DMS53 (cell line): ENCODE measurements at places on chromosomes 12 and 14.
A peak's percentile ranks its signal among the peaks of the same experiment; 100 is the strongest.

DNA sequence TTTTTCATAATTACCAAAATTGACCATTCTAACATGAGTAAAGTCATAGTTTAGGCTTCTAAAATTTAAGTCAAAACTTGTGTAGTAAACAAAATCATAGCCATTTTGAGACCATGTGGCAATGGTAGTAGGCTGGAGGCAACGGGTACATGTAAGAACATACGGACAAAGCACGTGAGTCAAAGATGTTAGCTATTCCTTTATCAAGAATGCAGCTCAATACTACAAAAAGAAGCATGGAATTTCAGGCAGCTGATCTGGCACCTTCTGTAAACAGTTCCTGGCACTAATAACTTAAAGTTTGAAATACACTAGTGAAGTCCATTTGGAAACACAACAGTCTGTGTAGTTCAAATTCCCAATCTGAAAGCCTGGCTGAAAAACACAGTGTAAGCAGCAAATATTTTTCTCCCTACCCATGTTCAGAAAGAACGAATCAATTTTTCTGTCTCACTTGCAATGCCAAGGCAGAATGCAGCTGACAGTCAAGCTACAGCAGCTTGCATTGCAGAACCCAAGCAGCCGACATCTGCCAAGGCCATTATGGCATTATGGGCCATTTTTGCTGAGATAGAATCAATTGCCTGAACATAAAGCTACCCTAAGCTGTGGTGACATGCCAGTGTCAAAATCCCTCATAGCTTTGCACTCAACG lies 29.3 kb downstream of the MYF5 start:
- no peak for DNase-seq

GRCh38 chr14:100063314-100063941 lies 1.8 kb upstream of the EVL start:
- no peak for DNase-seq

- DNase-seq = no peak
Measured at GRCh38 chr12:123948796-123949769, 23.5 kb downstream of the CCDC92 start.

DNA sequence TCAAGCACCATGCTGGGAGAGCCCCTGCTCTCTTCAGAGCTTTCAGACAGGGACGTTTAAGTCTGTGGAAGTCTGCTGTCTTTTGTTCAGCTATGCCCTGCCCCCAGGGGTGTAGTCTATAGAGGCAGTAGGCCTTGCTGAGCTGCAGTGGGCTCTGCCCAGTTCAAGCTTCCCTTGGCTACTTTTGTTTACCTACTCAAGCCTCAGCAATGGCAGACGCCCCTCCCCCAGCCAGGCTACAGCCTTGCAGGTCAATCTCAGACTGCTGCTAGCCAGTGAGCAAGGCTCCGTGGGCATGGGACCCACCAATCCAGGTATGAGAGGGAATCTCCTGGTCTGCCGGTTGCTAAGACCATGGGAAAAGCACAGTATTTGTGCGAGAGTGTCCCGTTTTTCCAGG lies 37.4 kb upstream of the C12orf71 start:
- DNase-seq = no peak

- DNase-seq = no peak
Measured at GRCh38 chr12:5014269-5014668, 29.4 kb upstream of the KCNA5 start.

GRCh38 chr12:31736472-31736871 lies 7.7 kb upstream of the AMN1 start:
- DNase-seq = peak; percentile 66

DNA sequence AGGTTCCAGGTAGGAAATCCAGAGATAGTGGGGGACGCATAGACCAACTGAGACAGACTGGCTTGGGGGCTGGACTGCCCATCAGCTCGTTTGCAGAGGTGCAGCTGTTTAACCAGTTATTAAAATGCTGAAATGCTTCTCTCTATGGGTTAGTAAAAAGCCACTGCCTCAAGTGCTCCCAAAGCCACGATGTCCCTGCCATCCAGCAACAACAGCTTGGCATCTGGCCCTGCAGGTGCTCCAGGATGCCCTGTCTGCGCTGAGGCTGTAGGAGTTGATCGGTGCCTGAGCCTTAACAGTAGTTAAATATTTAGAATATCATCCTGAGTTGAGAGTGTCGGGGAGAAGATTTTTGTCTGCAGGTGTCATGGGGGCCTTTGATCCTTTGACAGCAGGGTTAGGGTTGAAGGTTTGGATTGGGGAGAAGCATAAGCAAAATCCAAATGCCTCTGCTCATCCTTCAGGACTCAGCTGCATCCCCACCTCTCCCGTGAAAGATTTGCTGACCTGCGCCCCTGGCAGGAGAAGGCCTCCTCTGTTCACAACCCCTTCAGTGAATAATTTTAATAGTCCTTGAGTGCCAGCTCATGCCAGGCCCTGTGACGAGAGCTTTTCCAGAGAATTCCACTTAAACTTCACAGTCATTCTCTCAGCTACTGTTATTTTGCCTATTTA lies 127.3 kb upstream of the PWP1 start:
- no peak for DNase-seq

DNA sequence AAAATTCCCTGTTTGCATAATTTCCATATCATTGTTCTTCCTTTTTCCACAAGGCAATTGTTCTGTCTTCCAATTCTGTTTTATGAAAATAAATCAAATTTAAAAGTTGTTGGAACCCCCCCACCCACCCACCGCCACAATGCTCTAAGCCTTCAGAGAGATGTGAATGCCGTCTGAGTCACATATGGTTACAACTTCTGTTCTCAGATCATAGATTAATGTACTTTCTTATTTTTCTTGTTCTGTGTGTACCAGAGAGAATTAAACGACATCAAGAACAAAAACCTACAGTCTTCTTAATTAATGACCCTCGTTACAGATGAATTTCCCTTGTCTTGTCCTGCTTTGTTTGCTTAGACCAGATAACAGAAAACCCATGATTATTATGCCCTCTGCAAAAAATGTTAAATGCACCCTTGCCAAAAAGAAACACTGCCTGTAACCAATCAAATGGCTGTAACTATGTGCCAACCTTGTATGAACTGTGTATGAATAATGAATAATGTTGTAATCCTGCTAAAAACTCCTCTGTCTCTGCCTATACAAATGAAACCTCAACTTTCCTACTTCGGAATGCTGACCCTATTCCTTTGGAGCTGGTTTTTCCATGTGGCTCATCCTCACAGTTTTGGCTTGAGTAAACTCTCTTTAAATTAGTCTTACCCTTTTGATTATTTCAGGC lies 14.0 kb downstream of the OR6S1 start:
- DNase-seq = no peak

- peak; percentile 85 for DNase-seq
Measured at GRCh38 chr12:117036046-117036445, 63.2 kb downstream of the TESC start.

GRCh38 chr12:6182279-6182898 lies 17.8 kb upstream of the CD9 start:
- no peak for DNase-seq

DNA sequence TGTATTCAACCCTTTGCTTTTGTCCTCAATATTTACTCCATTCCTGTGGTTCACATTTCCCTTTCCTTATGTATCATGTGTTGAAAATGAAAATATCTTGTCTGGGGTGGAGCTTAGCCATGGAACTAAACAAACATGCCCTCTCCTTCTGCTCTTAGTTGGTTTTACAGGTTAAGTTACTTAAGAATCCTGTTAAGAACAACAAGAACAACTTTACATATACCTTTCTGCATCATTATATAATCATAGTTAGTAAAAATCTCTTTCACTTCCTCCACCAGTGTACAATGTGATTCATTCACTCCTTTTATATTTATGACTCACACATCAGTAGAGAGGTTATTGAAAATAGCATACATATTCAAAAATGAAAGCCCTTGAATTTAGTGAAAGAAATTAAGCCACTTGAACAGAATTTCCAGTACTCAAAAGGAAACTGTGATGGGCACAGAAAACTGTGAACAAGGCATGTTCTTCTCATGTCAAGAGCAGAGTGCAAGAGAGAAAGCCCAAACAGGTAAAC lies 307.7 kb downstream of the CCDC91 start:
- DNase-seq = peak; percentile 68

GRCh38 chr14:20866194-20866593 lies 25.0 kb upstream of the RNASE3 start:
- DNase-seq = no peak

- DNase-seq = peak; percentile 46
Measured at GRCh38 chr12:41972598-41972997, 172.1 kb downstream of the GXYLT1 start.

GRCh38 chr14:82528016-82528415 lies 994.4 kb upstream of the SEL1L start:
- peak; percentile 80 for DNase-seq

- no peak for DNase-seq
Measured at GRCh38 chr12:25058658-25059058, 109.8 kb upstream of the BCAT1 start.

DNA sequence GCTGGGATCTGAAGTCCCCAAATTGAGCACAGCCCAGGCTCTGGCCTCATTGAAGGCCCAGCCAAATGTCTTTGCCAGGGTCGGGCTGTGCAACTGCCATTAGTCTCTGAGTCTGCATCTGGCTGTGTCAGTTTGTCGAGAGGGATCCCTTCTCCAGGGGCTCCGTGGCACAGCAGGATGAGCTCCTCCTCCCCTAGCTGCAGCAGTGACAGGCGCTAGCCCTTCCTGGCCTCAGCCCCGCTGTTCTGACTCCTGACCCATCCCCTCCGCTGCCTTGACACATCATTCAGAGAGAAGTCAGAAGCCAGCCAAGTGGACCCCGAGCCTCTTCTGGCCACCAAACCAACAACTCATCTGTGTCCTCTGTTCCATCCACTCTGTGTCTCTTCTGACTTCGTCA lies 188.3 kb downstream of the CALM1 start:
- DNase-seq = no peak

GRCh38 chr14:34355584-34356263 lies 106.3 kb downstream of the SPTSSA start:
- peak; percentile 47 for DNase-seq

DNA sequence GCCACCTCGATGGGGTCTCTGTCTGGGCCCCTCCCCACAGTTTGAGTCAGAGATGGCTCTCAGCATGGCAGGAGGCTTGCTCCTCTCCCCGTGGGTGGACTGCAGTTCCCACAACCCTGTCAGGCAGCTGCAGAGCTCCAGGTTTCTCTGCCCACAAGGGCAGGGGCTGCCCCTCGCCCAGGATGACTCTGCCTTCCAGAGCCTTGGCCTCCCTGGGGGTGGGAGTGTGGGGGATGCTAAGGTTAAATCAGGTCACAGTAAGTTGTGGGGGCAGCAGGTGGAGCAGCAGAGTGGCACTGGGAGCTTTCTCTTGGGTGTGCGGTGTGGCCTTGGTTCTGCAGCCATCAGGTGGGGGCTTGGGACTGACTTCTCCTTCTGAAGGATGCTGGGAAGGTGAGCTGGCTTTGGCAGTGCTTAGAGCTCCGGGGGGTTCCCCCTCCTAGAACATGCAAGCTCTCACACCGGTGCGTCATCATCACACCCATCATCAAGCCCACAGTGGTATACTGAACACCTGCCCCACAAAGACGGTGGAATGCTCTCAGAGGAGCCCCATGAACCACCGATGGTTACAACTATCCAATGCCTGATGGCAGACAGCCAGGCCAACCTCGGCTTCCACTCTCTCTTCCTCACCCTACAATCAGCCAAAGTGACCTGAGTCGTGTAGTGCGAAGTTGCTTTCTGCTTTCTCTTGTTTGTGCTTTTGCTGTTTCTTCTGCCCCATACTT lies 39.7 kb downstream of the ERH start:
- no peak for DNase-seq

DNA sequence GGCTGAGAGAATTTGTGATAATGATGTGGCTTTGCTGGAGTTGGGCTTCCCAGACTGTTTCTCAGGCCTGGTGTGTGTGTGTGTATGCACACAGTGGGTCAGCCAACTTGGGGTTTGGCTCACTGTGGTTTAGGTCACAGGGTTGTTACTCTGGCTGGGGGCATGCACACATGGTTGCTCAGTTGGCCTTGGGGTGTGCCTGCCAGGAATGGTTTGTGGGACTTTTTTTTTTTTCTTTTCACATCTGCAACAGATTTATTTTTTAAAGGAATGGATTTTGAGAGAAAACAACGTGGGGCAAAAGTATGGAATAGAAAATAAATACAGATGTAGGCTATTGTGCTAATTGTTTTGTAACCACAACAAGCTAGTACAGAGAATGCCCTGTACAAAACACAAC lies 25.0 kb upstream of the GTF2A1 start:
- DNase-seq = no peak

GRCh38 chr14:28461389-28461788 lies 305.2 kb upstream of the FOXG1 start:
- DNase-seq = no peak

GRCh38 chr14:68233101-68233784 lies 413.7 kb downstream of the RAD51B start:
- no peak for DNase-seq

GRCh38 chr14:35446450-35446849 lies 41.9 kb upstream of the NFKBIA start:
- no peak for DNase-seq

- DNase-seq = no peak
Measured at GRCh38 chr12:535396-535795, 75.7 kb downstream of the B4GALNT3 start.

GRCh38 chr12:93793983-93794382 lies 116.8 kb downstream of the CRADD start:
- DNase-seq = no peak

- DNase-seq = no peak
Measured at GRCh38 chr14:22547948-22548750, 40.9 kb downstream of the DAD1 start.

GRCh38 chr12:108853981-108854446 lies 3.4 kb downstream of the SSH1 start:
- DNase-seq = no peak

- no peak for DNase-seq
Measured at GRCh38 chr14:63952053-63952932, 99.5 kb downstream of the SYNE2 start.

- DNase-seq = no peak
Measured at GRCh38 chr12:13562915-13563742, 366.6 kb downstream of the EMP1 start.

GRCh38 chr12:20109676-20110075 lies 258.7 kb upstream of the PDE3A start:
- DNase-seq = no peak

DNA sequence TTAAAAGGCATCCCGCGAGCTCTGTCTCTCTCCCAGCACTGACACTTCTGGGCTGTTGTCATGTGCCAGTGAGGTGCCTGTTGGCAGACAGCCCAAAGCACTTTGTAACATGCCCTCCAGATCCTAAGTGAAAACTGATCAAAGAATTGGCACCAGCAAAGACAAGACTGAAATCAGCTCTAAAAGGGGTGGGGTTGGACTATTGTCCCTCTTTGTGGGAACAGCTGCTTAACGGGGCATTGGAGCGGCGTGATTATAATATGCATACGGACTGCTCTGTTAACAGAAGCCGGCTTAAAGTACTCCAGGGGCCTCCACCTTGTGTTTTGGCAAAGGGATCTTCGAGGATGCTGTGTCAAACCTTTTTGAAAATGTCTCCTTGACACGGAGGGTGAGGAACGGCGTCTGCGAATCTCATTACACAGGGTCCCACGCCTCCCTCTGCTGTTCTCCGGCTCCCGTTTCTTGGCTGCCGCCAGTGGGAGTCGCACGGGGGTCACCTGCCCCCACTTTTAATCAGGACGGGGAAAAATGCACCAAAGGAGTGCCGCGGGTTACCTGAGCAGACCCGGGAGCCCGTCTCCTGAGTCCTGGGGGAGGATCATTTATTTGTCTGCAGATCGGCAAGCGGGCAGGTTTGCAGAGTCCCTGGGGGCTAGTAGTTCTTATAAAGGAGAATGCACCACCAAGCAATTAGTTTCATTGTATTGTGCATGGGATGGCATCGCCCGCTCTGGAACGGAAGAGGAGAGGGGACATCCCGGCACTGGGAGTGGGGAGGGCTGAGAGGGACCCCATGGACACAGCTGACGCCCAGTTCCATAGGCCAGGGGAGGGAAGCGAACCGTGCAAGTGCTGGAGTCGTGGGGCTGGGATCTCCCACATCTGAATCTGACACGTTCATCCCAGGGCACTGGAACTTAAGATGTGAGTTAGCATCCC lies 44.3 kb downstream of the SPRING1 start:
- peak; percentile 57 for DNase-seq
